Stimulated activated CD4-positive, alpha-beta T cell treated with anti-CD3 and anti-CD28 coated beads, Interleukin-1b, Interleukin-23, amount 100 ng/mL, for 1 hour (primary cell): ENCODE measurements at places on chromosomes 5 and 9.

DNA sequence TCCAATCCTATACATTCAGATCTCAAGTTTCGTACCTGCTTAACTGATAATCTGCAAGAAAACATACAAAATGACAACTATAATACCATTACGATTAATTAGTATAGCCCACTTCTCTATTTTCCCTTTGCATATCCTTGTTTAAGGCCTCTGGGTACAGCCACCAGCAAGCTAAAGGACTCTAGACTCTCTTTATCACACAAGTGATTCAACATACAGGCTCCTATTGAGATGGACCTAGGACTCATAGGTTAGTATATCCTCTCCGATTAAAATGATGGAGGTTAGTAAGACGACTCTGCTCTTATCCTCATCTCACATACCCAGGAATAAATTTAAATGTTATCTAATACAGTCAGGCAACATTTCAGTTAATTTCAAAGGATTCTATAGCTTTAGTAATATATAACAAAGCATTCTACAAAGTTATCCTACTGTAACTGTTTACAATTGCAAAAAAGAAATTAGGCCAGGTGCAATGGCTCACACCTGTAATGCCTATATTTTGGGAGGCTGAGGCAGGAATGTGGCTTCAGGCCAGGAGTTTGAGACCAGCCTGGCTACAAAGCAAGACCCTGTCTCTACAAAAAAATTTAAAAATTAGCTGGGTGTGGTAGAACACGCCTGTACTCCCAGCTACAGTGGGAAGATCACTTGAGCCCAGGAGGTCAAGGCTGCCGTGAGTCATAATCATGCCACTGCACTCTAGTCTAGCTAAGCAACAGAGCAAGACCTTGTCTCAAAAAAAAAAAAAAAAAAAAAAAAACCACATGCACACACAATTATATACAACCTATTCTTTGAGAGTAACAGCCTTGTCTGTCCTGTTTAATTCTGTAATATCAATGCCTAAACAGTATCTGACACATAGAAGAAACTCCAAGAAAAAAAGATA, 15.4 kb downstream of the HAUS6 start:
- DNase-seq, result no peak

- no peak for DNase-seq
Observed at GRCh38 chr9:89768650-89769071, 163.8 kb downstream of the GADD45G start.

DNA sequence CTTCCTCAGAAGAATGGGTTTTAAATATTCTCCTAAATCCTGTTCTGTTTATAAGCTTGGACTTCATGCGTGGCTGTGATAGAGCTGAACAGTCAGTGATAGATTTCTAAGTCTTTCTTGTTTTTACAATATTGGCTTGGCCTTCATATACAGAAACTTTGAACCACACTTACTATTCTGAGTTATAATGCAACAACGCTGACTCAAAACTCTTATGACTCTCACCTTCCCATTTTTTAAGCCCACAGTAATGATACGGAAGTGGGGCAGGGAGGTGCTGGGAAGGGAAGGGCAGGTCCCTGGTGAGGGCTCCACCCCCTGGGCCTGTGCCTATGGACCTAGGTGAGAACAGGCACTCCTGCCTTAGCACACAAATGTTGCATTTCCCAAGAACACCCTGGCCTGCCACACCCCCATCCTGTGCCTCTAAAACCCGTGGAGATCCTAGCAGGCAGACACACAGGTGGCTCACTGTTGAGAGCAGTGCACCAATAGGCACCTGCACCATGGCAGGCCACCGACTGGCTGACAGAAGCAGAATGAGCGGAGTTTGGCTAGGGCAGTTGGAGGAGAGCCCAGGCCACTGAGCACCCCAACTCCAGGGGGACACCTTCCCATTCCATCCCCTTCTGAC, 376.7 kb downstream of the GABRG2 start:
- DNase-seq, result no peak

DNA sequence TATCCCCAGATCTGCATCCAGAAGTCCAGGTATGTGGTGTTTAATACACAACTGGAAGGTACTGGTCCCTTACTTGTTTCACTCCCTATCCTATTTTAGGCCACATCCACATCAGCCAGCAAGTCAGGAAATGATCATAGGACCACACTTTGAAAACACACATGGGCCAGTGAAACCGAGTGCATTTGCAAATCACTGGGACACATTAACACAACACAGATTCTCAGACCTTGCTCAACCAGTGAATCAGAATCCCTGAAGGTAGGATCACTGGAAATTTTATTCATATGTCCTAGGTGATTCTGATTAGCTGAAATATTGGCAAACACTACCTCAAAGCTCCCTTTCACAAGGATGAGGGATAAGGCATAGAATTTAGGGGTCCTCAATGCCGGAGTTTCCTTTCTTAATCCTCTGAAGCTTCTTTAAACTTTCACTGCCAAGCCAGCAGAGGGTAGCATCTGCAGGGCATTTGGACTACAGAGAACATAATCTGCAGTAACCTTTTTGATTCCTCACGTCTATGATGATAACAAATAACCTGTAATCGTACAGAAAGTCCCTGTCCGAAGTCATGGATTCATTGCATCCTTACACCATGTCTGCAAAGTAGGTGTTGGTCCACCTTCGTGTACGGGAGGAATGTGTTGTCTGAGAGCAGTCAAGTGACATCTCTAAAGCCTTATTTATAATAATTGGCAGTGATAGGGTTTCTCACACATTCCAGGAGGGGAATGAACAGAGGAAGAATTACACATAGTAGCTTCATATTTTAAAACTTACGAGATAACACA, 11.0 kb upstream of the ABLIM3 start:
- DNase-seq, result no peak

GRCh38 chr9:130263601-130264413, 1.8 kb upstream of the HMCN2 start:
- no peak for DNase-seq

DNA sequence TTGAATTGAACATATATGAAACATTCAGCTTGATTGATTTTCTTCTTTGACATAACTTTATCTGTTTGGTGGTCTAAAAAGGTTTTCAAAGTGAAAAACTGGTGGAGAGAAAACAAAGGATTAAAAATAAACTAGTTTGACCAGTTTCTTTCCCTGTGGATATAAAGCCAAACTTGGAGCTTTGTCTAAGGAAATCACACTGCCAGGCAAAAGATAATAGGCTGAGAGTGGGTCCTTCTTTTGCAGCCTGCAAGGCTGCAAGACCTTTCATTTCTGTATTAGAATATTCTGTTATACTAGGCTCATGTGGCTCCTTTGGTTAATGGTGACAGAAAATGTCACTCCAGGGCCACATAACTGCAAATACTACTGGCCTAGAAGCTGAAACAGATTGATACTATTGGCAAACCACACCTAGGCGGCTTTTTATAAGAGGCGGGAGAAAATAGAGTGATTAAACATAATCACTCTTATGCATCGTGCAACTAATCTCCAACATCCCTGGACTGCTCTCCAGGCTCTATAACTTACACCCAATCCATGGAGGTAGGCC, 129.1 kb upstream of the ZNF462 start:
- no peak for DNase-seq

- no peak for DNase-seq
Observed at GRCh38 chr5:138910546-138911185, 35.5 kb upstream of the LRRTM2 start.

- no peak for DNase-seq
Observed at GRCh38 chr5:109805883-109806282, 116.2 kb downstream of the MAN2A1 start.

DNA sequence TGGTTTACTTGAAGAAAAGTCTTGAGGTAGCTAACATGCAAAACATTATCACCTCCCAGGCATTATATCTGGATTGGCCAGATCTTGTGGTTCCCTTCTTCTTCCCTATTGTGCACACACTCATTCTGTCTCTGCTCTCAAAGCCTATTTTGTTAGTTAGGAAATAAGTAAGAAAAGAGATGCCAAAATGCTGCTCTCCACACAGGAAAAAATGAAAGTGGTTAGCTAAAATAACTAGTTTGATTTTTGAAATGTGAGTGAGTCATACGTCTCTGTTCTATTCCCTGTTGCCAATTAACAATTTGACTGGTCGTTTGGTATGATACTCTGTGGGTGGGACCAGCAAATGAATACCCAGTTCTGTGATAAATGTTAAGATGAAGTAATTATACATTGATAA, 28.1 kb downstream of the LMNB1 start:
- DNase-seq, result no peak

DNA sequence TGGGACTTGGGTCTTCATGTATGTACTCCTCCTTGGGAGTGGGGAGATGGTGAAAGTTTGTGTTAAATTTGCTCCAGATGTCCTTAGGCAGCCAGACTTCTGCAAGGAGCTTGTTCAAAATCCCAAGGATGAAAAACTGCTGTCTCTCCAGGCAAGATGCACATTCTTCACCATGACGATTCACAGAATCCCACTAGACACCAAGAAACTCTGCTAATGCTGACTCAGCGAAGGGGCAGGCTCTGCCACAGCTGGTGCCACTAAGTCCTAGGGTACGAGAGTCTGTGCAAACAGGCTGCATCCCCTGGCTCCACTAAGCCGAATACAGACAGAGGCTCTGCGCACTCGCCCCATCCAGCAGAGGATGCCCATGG, 71.1 kb downstream of the OLFM1 start:
- no peak for DNase-seq

- DNase-seq, result no peak
Observed at GRCh38 chr5:5645198-5645597, 222.7 kb downstream of the ICE1 start.

GRCh38 chr5:31707329-31707728, 68.4 kb downstream of the PDZD2 start:
- no peak for DNase-seq

GRCh38 chr5:14054111-14054854, 88.9 kb upstream of the TRIO start:
- no peak for DNase-seq

GRCh38 chr5:178651046-178651810, 24.4 kb upstream of the CLK4 start:
- no peak for DNase-seq

GRCh38 chr5:56142614-56143372, 90.3 kb downstream of the ANKRD55 start:
- no peak for DNase-seq

GRCh38 chr9:112162621-112163413, 12.3 kb downstream of the SUSD1 start:
- no peak for DNase-seq

- DNase-seq, result no peak
Observed at GRCh38 chr5:18141222-18141621, 507.0 kb downstream of the TAF11L14 start.
